Testis (tissue), 5 donors: ENCODE measurements at places on chromosomes 5 and 9.

- no peak for DNase-seq
These were observed 28.1 kb downstream of the ACSL6 start for GRCh38 chr5:131983244-131983771.

- no peak for DNase-seq
These were observed 1063.9 kb downstream of the CDH9 start for GRCh38 chr5:25974451-25974850.

- DNase-seq, result peak; percentile 30
These were observed 27.2 kb downstream of the RUSC2 start for GRCh38 chr9:35517131-35517530.

DNA sequence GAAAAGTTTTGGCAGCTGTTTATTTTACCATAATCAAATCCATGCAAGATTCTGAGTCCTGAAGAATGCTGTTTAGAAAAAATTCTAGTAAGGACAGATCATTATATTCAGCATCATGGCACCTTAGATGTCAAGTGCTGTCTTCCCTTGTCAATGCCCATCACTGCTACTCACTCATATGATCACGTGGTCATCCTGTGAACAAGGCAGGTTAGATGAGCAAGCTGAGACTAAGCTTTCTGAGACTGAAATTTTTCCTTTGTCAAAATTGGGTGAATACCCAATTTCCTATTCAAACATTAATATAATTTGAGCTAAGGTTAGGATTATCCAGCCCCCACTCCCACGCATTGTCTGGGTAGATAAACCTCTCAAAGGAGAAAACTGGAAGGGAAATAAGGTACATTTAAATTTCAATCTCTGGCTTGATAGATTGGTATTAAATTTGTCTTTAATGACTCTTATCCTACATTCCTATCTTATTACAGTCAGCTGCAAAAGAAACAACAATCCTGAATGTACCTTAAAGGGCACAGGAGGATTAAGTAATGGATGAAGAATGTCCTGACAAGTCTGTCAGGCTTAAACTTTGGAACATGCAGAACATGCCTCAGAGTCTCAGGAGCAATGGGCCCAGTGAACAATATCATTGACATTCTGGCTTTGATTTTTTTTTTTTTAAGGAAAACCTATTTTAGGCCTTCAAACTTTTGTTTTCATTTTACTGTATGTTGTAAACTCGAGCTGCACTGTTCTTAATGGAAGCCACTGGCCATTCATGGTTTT lies 148.7 kb upstream of the RANBP3L start:
- DNase-seq, result no peak
